ENCODE measurements at places on chromosomes 4 and X. TPM values are rescaled to one million over a fixed set of nuclear protein-coding genes. Genes with fewer than 3 reads are reported as not detected.

DNA sequence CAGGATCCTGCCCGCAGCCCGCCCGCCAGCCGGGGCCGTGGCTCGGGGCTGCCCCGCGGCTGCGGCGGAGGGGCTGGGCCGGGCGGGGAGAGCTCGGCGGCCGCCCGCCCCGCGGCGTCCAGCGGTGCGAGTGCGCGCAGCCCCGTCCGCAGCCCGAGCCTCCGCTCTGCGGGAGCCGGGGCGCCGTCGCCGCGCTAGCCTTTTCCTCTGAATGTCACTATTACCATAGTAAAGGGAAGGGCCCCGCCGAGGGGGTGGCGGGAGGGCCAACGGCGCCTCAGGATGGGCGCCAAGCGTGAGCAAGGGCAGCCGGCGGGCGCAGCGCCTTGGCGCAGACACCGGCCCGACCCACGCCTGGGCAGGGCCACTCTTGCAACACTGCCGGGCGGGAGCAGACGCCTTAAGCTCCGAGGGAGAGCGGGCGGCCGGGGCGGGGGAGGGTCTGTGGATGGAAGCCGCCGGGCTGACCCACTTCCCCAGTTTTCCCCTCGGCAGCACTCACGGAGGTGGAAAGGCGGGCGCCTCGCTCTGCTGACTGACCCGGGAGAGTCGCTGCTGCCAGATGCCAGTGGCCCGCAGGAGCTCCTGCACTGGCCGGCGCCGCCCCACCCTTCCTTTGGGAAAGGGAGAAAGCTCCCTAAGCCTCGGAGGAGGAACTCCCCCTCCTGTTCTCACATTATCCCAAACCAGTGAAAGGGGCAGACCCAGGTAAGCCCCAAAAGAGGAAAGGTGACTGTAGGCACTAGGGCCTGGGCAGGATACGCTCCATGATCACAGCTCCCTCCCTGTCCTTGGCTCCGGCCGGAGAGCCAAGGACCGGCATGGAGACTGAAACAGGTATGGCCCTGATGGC is 329.4 kb downstream of the HNRNPD start:
- DNase-seq, result peak; percentile 88

The TMEM255A gene
- total RNA-seq, result 0.48 TPM

The FAM156B gene
- total RNA-seq, result 11.0 TPM

The CLDN22 gene
- not detected for total RNA-seq

DNA sequence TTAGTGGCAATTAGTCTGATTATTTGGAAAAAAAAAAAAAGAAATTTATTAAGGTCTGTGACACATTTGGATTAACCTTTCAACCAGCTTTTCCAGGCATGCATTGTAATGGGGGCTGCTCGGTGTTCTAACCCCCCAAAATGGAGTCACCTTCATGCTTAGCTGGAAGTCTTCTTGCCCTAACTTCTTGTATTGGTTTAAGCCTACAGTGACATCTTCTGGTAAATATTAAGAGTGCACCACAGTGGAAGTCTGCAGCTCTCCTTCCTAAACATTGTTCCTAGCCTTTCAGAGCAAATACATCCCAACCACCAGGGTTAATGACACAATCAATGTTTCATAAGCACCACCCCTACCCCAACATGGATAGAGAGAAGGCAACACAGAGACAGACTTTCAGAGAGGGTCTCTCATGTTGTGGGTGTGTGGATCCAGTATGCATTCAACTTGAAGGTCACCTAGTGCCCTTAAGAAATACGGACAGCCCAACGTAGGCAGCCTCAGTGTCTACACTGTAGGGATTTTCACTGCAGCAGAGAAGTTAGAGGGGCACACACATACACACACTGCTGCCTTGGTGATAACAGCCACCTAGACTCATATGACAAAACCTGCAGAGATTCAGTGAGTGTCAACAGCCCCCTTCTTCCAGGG is 142.9 kb upstream of the MBNL3 start:
- DNase-seq, result no peak

DNA sequence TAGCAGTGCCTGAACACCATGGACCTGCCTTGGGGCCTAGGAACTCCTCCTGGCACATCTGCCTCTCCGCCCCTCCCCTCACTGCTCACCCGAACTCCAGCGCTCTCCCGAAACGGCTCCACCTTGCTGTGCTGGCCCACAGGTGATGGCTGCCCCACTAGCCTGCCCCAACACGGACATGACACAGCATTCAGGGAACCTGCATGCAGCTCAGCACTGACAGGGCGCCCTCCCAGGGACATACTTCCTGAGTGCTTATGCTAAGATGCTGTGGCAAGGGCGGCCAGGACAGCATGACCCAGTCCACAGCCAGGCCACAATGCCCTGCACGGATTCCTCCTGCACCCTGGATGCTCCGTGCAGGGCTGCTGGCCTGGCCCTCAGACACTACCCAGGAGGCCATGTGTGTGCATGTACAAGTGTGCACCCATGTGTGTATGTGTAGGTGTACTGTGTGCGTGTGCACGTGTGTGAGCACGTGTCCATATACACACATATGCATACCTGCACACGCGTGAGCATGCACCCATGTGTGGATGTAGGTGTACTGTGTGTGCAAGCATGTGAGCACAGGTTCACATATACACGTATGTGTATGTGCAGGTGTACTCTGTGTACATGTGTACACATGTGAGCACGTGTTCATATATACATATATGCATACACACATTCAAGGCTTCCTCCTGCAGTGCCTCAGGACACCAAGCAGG is 6.0 kb downstream of the TMEM271 start:
- DNase-seq, result no peak

The PDCL2 gene
- total RNA-seq, result not detected

The CPLX1 gene
- total RNA-seq, result 5.4 TPM

Data from right cardiac atrium (tissue), 5 donors.